ENCODE measurements at places on chromosomes 2 and 18. TPM values are rescaled to one million over a fixed set of nuclear protein-coding genes. Genes with fewer than 3 reads are reported as not detected.

ZNF804A gene
- not detected for total RNA-seq

DCTN1 gene
- 83.5 TPM for total RNA-seq

GPR17 gene
- not detected for total RNA-seq

YPEL5 gene
- total RNA-seq: 616 TPM

MROH2A gene
- not detected for total RNA-seq

ABCG5 gene
- total RNA-seq: not detected

- no peak for DNase-seq
Observed at GRCh38 chr18:37330173-37330572, 235.4 kb downstream of the CELF4 start.

- no peak for DNase-seq
Observed at GRCh38 chr18:69770238-69770637, 177.4 kb downstream of the CD226 start.

DNA sequence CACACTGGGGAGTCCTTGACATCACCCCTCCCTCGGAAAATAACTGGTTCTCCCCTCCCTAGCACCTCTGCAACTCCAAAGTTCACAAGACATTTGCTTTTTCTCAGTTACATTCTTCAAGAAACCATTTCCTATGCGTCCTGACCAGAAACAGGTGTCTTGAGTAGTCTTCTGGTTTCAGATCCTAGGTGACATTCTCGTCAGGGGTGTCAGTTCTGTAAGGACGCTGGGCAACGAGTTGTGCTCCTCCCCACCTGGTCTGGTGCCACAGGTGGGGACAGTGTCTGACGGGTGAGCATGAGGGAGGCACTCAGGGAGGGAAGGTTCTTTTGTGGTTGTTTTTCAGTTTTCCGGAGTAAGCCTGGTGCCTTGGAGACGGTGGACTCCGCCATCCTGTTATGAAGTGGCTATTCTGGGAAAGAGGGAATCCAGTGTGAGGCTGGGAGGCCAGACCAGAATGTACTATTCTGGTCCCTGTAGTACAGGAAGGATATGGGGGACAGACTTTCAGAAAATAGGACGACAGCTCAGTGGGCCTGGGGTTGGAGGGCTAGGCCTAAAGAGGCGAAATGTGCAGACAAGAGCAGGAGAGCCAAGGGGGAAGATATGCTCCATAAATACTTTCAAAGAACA lies 50.6 kb downstream of the EPAS1 start:
- DNase-seq: no peak

GRCh38 chr2:232142049-232142448 lies 180.5 kb downstream of the DIS3L2 start:
- peak; percentile 33 for DNase-seq

- DNase-seq: no peak
Observed at GRCh38 chr2:43777306-43777926, 3.6 kb downstream of the DYNC2LI1 start.

DNA sequence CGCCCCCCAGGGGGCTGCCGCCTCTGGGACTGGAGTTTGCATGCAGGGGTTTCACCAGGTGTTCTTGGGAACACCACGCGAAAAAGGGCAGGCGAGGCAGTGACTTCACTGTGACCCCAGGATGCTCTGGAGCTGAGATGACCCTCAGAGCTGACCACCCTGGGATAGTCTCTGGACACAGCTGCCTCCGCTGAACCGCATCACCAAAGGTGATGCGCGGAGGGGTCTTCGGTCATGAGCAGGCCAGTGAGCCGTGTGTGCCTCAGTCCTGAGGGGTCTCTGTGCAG lies 17.5 kb downstream of the GPR35 start:
- DNase-seq: no peak

- no peak for DNase-seq
Observed at GRCh38 chr2:1701020-1701419, 43.3 kb downstream of the PXDN start.

DNA sequence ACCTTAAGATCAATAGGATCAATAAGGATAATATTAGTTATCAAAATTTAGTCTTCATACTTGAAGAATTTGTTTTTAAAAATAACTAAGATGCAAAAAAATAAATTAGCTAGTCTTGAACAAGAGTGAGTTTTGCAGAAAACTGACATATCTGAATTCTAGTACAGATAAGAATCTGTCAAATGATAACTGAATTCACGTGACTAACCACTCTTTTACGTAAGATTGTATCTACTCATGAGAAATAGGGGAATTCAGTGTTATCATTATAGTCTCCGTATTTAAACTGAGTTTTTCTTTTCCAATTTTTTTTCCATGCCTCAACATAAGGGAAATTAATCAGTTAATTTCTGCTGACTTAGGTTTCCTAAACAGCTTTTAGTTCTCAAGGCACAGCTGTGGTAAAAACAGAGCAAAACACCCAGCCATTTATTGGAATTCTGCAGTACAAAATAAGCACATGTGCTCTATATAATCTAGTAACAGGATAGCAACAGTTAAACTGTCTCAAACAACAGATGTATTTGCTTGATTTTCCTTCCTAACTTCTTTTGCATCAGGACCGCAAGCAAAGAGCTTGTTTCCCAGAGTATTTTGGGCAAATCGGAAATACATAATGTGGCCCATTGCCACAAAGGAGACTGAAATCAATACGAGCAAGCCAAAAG lies 19.1 kb downstream of the SLC40A1 start:
- no peak for DNase-seq
